ENCODE measurements at places on chromosomes 7 and 10.

DNA sequence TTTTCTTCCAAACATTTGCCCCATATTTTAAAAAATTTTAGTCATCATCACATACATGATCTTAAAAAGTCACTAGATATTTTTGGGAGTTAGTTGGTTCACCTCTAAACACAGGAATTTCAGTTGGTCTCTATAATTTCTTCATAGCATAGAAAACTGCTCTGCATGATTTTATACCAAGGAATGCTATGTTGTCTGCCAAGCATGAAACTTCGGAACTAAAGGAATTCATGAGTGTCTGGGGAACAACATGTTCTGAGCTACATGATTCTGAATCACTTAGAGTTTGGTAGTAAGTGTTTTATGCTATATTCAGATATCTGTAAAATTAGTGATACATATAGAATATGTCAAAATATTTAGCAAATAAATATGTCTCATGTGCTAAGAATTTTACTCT lies 957.8 kb downstream of the GATA3 start:
- no peak for DNase-seq

DNA sequence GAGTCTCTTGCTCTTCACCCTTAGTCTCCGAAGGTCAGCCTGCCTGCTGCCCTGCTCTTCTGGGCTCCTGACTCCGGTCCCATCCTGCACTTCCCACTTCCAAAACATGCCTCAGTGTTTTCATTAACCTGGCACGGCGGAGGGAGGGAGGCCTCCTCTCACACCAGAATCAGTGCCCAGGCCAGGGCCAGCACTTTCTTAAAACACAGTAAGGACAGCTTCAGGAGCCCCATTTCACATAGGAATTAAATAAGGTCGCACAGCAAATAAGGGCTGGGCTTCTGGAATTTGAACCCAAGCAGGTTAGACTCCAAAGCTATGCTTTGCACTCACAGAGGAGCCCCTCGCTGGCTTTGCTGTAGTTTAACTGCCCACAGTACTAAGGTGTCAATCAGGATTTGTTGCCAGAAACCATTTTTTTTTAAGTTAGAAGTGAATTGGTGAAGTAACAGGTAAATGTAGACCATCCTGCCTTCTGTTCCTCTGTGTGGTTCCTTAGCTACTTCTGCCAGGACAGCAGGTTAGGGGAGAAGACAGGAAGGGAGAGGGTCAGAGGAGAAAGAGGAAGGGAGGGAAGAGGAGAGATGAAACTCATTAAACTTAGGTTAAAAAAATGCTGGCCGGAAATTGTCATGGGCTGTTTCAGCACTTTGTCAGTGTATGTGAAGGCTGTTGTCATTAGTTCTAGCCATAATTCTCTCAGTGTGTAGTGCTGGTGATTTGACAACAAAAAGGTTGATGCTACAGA lies 1.1 kb downstream of the RASSF4 start:
- no peak for DNase-seq

- peak; percentile 3 for DNase-seq
These were observed 48.1 kb upstream of the BMS1 start for GRCh38 chr10:42734536-42734935.

DNA sequence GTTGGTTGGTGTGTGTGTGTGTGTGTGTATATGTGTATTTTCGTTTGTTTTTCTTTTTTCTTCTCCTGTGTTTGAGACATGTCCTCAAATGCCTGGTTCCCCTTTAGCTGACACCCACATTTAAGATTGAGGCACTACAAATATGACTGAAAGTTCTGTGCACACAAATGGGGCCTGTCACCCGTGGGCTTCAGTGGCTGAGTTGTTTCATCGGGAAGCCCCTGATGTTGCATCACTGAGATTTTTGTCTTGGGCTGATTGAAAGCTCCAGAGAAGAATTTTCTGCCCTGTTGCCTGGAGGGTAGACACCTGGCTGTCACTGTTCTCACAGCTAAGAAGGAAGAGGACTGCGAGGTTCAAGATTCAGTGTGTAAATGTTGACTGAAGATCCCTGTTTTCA lies 283.8 kb upstream of the C7orf33 start:
- no peak for DNase-seq

DNA sequence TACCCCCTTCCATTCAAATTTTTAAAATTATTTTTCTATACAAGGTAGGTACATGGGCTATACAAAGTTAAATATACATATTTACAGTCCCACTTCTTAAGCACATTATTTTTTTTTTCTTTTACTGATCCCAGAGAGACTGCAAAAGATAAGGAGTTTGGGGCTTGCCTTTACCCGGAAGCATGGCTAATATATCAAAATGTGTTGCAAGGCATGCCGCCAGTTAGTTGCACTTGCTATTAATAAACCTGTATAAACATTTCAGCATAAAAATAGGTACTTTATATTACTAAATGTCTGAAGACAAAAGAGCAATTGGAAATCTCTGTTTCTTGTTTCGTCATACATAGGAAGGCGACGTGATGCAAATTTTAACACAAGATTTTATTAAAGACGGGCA lies 21.5 kb upstream of the PDLIM1 start:
- DNase-seq = no peak

DNA sequence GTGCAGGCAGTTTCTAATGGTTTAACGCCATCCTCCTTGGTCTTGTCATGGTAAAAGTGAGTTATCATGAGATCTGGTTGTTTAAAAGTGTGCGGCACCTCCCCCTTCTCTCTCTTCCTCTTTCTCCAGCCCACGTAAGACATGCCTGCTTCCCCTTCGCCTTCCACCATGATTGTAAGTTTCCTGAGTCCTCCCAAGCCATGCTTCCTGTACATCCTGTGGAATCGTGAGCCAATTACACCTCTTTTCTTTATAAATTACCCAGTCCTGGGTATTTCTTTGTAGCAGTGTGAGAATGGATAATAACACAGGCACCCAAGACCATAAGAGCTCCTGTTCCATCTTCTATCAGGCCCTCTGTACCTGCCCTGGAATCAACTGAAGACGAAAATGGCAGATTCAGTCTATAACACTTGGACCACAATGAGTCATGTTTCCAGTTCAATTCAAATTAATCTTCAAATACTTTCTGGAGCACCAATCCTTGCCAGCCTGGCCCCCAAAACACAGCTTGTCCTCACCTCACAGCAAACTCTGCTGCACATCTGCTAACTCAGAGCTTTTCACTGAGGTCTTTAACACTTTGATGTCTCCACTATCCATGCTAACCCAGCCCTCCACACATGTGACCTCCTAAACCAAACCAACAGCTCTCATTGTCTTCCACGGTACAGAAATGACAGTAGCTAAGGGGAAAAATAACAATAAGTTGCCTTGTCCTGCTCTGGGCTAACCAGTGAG lies 73.2 kb downstream of the SFMBT2 start:
- DNase-seq = no peak

GRCh38 chr7:71264005-71264404 lies 132.1 kb downstream of the GALNT17 start:
- DNase-seq = no peak

DNA sequence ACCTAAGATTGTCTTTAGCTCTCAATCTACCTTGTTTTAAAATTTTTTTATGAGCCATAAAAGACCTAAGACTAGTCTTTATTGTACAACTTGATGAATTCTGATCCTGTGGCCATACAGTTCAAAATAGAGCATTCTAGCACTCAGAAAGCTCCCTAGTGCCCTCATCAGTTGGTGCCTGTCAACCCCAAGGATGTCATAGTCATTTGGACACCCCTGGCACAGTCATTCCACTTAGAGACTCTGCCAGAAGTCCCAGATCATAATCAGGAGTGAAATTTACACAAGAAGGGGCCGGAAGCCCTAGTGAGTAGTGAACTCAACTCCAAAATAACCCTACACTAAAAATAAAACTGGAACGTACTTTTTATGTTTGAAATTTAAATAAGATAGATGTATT lies 80.0 kb upstream of the INSIG1 start:
- no peak for DNase-seq

GRCh38 chr10:94002156-94002555 lies 8.4 kb downstream of the PLCE1 start:
- DNase-seq = no peak

- DNase-seq = no peak
These were observed 7.1 kb upstream of the ATP6V1F start for GRCh38 chr7:128855559-128855958.

DNA sequence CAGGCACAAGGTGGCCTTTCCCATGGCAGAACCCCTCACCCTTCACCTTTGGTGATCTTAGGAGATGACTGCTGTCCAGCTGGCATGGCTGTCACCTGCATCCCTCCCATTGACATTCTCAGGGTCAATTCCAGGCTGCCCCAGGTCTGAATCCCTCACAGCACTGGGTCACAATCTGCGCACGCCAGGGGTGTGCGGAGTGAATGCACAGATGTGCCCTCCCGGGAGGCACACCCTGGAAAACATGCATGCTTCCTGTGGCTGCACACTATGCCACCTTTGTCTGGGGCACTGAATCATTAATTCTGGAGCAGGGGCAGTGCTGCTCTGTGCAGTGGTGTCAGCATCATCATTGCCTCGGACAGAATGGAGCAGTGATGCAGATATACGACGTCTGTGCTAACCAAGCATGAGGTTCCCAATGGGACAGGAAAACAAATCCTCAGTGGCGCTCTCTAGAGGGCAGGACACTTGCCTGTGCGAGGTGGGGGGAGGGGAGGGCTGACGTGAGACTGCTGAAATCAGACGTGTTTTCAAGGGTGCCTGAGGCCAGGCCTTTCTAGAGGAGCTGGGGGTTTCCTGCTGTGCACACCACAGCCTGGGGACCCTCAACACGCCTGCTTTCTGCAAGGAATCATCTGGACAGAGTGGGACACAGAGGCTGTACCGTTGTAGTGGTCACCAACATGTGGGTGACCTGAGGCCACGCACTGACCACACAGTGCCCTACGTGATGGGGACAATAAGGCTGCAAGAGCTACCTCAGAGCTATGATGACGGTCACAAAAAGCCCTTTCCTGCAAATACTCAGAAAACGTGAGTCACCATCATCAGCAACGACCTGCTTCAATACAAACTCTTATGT lies 77.9 kb downstream of the HIPK2 start:
- no peak for DNase-seq

DNA sequence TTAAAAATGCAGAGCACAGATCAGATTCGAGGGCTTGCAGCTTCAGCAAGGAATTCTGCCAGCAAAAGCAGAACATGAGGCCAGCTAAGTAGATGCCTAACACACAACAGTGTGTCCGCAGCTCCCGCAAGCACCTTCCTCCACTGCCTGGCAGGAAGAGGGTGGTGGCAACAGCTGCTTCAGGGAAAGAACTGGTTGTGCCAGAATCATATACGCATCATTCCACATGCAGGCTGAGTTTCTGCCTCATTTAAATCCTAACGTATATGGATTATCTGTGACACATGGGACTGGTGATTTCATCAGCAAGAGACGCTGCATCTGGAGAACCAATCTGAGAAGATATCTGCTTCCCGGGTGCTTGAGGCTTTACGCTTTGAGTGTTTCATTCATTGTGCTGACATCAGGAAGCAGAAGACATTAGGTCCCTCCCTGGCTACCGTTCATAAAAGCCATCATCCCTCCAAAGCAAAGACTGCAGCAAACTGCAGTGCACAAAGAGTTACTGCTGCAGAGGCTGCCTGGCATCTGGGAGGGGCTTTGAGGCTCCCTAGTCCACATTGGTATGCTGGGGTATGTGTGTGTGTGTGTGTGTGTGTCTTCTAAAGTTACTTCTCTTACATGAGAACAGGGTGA lies 78.8 kb downstream of the FAM13C start:
- no peak for DNase-seq

DNA sequence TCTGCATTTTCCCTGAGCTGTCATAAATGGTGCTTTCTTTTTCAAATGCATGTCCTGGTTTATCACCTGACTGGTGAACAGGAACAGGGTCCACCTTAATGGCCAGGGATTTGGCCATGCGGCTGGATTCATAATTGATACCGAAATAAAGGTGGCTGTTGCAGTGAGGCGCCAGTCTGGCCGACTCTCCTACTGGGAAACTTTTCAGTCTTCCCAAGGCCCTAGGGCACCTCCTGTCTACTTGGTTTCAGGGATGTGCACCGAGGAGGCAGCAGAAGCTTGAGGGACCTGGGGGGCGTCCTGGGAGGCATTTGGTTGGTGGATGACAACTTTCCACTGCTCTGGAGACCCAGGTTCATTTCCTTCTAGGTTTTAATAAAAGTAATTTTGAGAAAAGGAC lies 46.4 kb upstream of the FIGNL1 start:
- no peak for DNase-seq

- DNase-seq = no peak
These were observed 10.6 kb upstream of the ZNF239 start for GRCh38 chr10:43585046-43585445.

DNA sequence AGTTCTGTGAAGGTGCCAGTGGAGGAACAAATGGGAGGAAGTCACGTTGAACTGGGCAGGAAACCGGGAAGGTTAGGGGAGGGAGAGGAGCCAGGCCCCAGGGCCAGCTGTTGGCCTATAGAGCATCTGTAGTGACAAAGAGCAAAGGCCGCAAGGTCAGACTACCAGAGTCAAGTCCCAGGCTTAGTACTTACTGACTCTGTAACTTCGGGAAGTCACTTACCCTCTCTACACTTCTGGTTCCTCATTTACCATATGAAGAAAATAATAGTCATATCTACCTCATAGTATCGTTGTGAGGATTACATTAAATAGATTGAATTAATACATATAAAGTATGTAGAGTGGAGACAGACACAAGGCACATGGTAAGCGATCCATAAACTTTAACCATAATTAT lies 101.8 kb upstream of the FZD1 start:
- DNase-seq = no peak

DNA sequence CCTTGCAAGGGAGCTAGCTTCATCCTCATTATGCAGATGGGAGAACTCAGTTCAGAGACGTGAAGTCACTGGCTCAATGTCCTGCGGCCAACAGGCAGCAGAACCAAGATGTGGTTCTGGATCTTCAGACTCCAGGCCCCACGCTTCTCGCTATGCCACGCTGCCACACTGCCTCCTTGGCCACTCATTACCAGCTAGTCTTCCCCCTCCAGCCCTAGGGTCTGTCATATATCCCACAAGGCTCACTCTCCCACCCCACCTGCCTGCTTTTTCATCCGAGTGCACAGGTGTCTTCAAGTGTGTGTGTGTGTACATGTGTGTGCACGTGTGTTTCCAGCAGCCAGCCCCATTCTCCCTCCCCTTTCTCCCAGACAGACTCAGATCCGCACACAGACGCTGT lies 53.4 kb downstream of the DENND2A start:
- no peak for DNase-seq

GRCh38 chr10:103109821-103110220 lies 83.3 kb downstream of the NT5C2 start:
- no peak for DNase-seq

DNA sequence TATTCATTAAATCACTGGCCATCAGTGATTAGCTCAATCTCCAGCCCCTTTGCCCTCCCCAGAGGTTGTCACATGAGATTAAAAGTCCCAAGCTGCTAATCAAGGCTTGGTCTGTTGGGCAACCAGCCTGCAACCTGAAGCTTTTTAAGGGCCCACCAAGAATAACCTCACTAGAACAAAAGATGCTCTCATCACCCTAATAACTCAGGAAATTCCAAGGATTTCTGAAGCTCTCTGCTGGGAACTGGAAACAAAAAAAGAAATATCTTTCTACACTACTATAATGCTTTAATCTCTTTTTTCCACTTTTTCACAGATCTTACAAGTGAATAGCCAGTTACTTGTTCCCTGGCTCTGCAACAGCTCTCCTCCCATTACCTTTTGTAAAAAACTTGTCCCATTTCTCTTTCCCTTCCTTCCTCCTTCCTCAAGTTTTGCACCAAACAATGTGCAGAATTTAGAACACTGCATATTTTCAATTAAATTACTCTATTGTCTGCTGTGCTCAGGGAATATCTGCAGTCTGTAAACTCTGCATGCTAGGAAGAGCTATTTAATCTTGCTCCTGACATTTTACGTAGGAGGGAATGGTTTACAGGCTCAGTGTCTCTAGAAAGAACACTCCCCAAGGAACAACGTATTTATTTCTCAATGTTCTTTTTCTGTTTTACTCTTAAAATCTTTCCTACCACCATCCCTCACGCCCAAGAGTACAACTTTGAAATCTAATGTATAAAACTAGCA lies 169.1 kb downstream of the IMMP2L start:
- DNase-seq = peak; percentile 23
